Activated T-cell treated with anti-CD3 and anti-CD28 coated beads for 48 hours (primary cell): ENCODE measurements at places on chromosomes 4 and X.

- DNase-seq: no peak
Measured at GRCh38 chrX:106510713-106511403, 100.9 kb upstream of the RADX start.

DNA sequence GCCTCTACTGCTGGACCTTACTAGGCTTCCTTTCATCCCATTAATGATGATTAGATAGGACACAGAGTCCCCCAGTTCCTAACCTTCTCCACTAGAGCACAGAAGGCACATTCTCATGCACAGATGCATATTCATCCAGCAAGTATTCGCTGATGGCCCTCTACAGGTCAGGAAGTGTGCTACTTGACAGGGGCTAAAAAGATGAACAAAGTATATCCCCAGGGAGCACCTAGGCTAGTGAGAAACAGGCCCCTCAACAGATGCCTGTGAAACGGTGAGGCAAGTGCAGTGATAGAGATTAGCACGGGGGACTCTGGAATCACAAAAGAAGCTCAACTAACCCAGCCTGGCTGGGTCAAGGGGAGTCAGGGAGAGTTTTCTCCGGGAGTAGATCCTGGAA lies 95.8 kb downstream of the MGST2 start:
- DNase-seq: no peak

DNA sequence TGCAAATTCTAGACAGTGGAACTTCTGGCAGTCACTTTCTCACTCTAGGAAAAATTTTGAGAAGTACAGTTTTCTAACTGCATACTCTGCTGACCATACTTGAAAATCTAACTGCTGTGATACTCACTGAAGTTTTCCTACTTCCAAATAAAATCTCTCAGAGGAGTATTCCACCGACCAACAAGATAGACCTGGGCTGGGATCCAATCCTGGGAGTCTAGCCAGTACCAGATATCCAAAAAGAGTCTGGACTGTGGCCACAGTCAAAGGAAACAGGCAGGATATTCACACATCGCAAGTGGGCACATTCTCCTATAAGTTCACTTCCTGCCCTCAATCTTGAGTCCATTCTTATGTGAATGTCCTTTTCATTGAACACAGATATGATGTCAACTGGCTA lies 1138.7 kb upstream of the PCDH7 start:
- DNase-seq: no peak

DNA sequence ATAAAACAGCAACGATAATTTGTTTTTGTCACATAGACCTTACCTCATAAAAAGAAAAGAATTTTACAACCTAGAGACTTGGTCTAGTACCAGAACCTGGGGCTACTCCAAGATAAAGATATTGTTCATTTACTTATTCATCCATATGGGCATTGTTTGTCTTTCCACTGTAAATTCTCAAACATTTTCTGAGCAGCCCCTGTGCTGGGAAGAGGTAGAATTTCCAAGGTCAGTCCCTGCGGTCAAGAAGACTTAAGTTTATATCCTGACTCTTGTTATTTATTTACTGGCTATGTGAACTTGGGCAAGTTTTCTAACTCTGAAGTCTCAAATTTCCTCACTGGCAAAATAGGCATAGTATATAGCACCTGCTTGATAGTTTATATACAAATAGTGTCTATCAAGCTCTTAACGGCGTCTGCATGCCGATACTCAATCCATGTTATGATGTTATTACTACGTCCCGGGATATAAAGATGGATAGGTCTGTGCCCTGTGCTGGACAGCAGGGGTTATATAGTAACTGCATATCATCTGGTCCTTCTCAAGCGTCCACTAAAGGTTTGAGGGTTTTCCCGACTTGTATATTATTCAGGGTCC lies 222.1 kb upstream of the TAPT1 start:
- DNase-seq: no peak

- DNase-seq: no peak
Measured at GRCh38 chrX:106484233-106484632, 127.5 kb upstream of the RADX start.

GRCh38 chr4:95637043-95637600 lies 88.3 kb upstream of the UNC5C start:
- DNase-seq: no peak

DNA sequence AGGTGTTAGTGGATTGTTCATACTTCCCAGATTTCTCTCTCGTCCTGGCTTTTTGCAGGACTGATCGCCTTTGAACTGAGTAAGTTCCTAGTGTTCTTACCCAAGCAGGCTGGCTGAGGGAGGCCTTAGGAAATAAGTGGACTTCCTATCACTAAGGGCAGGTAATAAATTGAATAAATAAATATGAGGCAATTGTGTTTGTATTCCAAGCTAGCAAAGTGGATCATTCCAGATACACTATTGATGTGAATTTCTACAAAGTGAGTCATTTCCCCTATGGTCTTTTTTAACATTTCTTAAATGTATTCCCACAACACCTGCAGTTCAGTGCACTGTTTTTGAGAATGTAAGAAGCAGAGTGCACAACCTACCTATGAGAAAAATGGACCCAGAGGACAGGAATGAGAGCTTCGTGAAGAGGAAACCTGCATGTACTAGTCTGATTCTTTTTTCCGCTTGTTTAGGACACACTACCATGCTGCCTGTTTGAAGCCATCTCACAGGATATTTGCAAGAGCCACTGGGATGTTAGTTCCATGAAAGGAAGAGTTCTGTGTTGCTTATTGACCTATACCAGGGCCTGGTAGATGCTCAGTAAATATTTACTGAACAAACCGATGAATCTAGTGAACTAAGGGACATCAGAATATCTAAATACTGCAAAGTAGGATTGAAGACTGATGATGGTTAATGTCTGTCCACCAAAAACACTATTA lies 29.0 kb upstream of the SMAD1 start:
- no peak for DNase-seq
